ENCODE measurements at places on chromosomes 5 and 9.

GRCh38 chr5:175623088-175623487 lies 34.8 kb upstream of the HRH2 start:
- no peak for DNase-seq

DNA sequence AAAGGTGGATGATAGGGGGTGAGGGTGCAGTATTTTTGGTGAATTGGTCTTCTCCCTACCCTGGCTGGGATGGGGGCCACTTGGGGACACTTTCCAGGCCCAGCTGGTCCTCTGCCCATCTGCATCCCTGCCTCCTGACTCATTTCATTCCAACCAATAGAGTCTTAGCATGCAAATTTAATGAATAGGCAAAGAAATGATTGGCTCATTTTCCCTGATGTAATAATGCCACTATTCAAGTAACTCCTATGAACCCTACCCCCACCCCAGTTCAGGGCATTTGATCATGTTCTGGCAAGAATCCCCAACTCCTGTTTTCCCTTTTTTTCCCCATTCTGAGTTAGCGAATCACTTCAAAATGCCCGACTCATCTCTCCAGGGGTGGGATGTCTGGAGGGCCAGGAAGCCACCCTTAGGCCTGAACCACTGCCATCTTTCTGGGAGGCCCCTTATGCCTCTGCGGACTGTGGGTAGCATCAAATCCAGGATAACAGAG lies 56.7 kb downstream of the PCDH1 start:
- no peak for DNase-seq

DNA sequence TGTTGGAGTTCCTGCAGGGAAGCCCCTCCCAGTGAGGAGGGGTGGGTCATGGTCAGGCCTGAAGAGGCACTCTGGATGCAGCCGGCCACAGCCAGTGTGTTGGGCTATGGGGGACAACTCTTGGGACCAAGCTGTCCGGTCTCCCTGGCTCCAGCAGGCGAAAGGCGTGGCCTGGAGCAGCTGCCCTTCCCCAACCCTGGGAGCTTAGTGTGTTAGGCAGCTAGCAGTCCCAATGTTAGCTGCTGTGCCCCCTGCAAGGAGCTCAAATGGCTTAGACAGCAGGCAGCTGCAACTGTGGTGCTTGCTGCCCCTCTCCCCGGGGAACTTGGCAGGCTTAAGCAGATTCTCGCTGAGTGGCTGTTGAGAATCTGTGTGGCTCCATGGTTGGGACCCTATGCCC lies 67.5 kb upstream of the ACTBL2 start:
- no peak for DNase-seq

GRCh38 chr5:36724467-36725332 lies 118.3 kb downstream of the SLC1A3 start:
- DNase-seq = peak; percentile 44

DNA sequence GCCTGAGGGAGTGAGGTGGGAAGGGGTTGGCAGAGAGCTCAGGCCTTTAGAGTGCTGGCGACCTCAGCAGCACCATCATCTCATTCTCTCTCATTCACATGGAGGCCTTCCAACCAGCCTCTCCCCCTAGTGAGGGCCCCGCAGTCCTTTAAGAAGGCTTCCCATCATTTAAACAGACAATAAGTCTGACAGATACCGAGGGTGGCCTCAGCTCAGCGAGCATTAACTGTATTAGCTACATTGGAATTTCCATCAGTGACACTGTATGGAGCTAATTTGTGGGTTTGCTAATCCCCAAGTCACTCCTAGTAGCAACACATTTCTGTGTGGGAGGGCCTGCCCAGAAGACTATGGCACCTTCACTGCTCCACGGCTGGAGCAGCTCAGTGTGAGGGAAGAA lies 75.8 kb downstream of the INSYN2B start:
- DNase-seq = no peak

- DNase-seq = no peak
These were observed 79.6 kb downstream of the TLE4 start for GRCh38 chr9:79651251-79651795.

- no peak for DNase-seq
These were observed 988.3 kb downstream of the TLE1 start for GRCh38 chr9:80701061-80701460.

DNA sequence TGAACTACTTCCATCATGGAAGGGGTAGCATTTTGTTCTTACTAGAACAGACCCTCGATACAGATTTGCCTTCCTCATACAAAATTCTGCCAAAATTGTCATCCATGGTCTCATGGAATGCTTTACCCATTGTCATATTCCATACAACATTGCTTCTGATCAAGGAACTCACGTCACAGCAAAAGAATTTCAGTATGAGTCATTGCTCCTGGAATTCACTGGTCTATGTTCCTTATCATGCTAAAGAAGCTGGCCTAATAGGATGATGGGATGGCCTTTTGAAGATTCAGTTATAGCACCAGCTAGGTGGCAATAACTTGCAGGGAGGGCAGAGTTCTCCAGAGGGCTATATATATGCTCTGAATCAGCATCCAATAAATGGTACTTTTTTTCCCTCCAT lies 18.2 kb upstream of the FNIP1 start:
- DNase-seq = no peak

DNA sequence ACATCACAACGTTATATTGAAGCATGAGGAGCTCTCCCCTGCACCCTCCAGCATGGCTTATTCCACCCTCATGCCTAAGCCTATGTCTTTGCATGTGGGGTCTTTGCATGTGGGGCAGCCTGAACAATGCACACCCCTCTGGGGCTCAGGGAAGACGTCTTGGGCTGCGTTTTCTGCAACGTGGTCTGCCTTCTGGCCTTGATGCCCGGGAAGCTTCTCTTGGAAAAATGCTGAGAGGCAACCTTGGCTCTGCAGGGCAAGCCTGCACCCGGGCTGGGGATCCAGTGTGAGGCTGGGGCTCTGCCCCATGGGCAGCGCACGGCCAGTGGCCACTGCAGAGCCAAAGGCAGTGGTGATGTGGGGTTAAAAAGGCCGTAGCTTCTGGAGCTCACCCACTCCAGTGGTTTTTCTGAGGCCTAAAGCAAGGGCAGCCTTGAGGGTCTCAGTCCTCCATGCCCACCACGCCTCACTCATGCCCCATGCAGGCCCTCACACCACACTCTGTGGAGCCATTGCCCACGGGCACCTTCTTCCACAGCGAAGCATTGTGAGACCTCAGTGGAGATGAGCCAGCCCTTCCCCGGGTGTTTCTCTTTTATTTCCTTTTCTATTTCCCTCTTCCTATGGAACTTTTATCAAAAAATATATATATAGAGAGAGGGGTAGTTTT lies 112.2 kb downstream of the MRPL36 start:
- DNase-seq = no peak

GRCh38 chr5:103624035-103624480 lies 61.5 kb upstream of the NUDT12 start:
- DNase-seq = no peak

- no peak for DNase-seq
These were observed 139.6 kb downstream of the GLIS3 start for GRCh38 chr9:4160249-4160648.

DNA sequence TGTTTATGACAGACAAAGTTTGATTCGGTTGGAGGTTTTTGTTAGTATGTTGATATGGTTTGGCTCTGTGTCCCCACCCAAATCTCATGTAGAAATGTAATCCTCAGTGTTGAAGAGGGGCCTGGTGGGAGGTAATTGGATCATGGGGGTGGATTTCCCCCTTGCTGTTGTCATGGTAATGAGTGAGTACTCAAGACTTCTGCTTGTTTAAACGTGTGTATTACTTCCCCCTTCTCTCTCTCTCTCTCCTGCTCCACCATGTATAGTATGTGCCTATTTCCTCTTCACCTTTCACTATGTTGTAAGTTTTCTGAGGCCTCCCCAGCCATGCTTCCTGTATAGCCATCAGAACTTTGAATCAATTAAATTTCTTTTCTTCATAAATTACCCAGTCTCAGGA lies 415.1 kb downstream of the HCN1 start:
- no peak for DNase-seq

- no peak for DNase-seq
These were observed 1078.3 kb upstream of the SEMA6A start for GRCh38 chr5:117652958-117653280.

DNA sequence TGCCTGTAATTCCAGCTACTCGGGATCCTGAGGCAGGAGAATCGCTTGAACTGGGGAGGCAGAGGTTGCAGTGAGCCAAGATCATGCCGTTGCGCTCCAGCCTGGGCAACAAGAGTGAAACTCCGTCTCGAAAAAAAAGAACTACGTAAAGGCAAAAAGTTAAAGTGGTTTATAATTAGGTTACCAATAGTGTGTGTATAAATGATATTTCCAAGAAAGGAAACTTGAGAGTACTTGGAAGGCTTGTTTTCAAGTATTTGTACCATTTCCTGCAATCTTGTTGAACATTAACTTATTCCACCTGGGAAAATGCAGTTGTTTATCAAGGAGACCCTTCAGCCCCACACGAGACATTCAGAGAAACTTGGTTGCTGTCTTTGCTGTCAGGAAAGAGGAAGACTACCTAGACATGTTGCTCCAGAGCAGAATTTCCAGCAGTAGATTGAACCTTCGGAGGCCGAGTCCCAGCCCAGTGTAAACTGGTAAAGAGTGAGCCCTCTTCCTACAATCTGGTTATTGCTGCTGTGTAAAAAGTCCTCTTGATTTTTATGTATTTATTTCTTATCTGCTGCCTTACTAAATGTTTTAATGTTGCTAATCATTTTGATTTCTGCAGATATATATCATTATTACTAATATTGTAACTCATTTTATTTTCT lies 30.1 kb downstream of the STXBP1 start:
- no peak for DNase-seq

DNA sequence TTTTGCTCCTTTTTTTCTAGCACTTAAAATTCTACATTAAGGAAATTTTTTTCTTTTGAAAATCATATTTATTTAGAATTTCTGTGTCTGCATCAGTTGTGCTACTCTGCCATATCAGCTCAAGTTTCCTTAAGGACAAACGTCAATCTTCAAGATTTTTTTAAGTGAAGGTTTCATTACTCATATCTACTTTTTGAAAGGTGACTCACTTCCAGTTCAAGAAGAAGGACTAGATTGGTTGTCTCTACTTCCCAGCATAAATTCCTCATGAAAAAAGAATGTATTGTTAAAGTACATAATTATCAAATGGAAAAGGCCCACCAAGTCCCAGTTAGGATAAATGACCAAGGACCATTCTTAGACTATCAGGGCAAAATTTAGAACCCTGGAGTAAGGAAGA lies 626.5 kb downstream of the DMRTA1 start:
- no peak for DNase-seq

DNA sequence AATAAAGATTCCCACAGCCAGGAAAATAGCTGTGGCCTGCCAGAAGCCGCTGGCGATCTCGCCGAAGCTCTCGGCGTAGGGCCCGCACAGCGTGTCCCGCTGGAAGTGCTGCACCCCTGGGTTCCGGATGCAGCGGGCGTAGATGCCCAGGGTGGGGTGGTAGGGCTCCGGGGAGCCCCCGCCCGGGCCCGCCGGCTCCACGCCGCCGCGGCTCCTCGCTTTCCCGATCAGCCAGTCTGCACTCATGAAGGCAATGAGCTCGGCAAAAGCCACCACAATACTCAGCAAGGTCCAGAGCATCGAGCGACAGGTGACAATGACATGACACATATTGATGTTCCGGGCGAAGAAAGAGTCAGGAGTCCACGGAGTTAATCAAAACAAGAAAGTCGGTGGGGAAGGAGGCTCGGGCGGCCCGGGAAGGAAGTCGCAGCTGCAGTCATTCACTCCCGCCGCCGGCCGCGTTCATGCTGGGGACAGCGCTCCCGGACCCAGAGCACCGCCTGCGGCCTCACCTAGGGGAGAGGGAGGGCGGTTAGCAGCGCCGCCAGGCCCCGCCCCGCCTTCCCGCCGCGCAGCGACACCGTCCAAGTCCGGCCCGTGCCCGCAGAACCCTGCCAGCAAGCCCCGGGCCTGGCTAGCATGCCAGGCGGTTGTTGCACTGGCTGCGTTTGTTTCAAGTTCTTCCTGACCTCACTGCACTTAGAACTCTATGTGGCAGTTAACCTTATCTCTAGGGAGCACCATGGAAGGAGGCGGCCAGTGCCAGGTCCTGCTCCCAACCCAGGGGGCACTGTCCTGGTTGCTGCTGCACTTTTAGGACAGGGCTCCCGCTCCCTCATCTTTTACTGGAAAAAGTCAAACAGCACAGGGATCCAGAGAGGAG lies 138.4 kb downstream of the LHFPL2 start:
- peak; percentile 17 for DNase-seq

DNA sequence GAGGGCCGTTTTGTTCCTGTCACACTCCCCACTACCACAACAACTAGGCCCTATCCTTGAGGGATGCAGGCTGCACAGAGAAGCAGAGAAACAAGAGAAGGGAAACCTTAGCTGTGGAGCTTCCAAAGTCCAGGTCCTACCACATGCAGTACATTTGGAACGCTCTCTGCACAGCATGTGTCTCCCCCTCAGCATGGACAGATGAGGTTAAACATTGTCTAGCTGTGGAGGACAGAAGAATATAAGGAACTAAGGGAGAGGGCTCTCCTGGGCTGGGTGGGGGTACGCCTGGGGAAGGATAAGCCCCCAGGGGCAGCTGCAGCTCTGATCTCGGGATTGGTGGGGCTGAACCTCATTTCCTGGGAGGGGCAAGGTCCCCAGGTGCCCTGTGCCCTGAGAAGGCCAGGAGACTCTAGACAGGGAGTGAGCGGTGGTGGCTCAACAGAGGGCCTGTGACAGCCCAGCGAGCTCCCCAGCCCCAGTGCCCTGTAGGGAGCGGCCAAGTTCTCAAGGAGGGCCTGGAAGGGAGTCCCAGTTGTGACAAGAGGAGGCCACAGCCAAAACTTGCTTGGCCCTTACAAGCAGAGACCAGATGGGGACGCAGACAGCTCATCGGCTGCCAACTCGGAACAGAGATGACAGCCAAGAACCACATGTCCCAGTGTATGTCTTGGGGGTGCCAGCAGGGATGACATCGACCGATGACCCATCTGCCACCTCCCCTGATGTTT lies 30.1 kb downstream of the TSPAN17 start:
- DNase-seq = no peak

DNA sequence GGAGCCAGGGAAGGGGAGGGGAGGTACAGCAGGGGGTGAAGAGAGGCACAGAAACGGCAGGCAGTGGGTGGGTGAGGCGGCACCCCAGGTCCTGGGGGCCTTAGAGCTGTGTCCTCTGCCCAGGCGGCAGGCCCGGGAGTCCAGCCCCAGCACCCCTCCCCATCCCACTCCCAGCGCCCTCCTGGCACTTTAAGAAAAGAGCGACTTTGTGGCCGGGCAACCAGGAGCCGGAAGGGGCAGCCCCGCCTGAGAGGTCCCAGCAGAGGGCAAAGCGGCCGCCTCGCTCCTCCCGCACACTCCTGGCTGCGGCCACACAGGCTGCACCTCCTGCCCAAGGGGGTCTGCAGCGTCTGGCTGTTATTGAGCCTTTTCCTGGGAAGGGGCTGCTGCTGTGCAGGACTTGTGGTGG lies 42.6 kb downstream of the NACC2 start:
- no peak for DNase-seq
